GF-D8 (cell line): ENCODE measurements at places on chromosomes 3 and 15.
A peak's percentile ranks its signal among the peaks of the same experiment; 100 is the strongest.

DNA sequence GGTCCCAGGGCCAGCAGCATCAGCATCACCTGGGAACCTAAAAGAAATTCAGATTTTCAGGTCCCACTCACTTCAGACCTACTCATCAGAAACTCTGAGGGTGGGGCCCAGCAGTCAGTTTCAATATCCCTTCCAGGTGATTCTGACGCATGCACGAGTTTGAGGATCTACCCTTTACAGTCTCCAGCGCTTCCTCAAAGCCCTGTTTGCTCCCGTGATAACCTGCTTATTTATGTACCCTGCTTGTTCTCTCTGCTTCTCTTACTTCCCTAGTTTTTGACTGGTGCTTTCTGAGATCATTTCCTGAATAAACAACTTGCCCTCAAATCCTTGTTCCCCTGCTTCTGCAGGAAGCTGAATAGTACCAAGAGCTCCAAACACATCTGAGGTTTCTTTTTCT lies 245.3 kb downstream of the ZNF621 start:
- no peak for DNase-seq

DNA sequence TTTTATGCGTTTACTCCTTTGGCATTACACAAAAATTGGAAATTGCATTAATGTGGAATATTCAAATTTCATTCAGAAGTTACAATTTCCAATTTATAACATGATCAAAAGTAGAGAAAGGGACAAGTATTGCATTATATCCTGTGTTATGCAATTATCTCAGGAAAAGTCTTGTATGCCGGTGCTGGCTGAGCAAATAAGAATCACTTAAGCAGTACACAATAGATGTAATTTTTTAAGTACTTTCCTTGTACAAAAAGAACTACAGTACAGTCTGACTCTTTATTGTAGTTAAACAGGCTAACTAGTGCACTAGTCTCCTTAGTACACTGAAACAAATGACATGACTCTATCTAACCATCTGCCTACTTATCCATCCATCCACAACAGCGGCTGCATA lies 493.2 kb upstream of the KCNMB2 start:
- DNase-seq: no peak

- no peak for DNase-seq
Measured at GRCh38 chr3:8204853-8205650, 296.6 kb upstream of the LMCD1 start.

- no peak for DNase-seq
Measured at GRCh38 chr3:190322604-190323245, 479 bp upstream of the CLDN1 start.

DNA sequence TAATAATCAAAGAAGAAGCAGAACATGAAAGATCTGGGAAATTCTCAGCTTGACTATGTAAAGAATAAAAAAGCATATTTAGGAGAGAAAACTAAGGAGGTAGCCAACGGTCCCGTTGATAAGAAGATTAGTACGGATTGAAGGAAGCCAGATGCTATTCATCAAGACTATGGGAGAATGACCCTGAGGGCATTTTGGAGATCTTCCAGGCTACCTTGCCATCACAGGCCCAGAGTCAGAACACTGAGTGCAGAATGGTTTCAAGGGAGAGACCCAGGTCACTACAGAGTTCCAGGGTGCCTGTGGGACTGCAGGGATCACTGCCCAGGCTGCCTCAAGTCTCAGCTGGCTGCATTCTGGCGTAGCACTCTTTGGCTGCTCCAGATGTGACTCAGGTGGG lies 752.9 kb upstream of the ARPP21 start:
- no peak for DNase-seq

GRCh38 chr15:89556413-89557262 lies 18.6 kb upstream of the TICRR start:
- DNase-seq: peak; percentile 22

DNA sequence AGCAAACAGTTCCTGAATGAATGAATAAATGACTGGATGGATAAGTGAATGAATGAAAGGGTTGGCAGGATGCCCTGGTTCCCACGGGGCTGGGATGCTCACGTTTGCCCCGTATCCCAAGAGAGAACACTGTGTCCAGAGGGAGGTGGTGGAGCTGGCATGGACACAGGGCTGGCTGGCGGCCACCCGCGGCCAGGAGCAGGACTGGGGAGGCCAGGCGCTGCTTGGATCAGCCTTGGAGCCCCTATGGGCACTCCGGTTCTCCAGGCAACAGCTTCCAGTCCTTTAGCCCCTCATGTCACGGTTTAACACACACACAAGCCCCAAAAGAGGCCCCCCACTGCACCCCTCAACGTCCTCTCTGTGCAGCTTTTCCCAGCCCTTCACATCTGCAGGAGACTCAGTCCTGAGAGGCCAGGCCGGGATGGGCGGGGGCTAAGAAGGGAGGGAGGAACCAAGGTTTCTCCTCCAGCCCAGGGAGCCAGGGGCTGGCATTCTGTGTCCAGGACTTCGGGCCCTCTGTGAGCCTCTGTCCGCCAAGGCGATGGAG lies 86.0 kb upstream of the ALDH1L1 start:
- no peak for DNase-seq

DNA sequence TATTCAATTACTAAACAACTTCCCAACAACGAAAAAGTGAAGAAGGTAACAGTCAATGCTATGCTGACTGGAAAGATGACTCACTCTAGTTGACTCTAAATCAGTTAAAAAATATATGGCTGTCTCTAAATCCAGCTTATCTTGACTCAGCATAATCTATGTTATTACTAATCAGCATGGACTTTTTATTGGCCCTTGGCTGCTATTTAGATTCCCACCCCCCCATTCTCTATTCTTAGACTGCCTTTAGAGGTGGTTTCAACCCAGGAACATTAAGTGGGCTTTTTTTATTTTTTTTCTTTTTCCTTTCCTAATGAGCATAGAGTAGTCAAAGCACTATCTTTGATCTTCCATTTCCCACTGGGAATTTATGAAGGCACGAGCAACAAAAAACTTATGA lies 1.9 kb downstream of the PCOLCE2 start:
- DNase-seq: no peak

- no peak for DNase-seq
Measured at GRCh38 chr3:55333923-55334322, 153.2 kb downstream of the WNT5A start.

GRCh38 chr3:30112902-30113484 lies 493.4 kb upstream of the TGFBR2 start:
- DNase-seq: no peak

GRCh38 chr15:74792227-74793016 lies 10.5 kb downstream of the CSK start:
- no peak for DNase-seq

GRCh38 chr3:13219077-13219901 lies 146.1 kb upstream of the IQSEC1 start:
- DNase-seq: no peak

DNA sequence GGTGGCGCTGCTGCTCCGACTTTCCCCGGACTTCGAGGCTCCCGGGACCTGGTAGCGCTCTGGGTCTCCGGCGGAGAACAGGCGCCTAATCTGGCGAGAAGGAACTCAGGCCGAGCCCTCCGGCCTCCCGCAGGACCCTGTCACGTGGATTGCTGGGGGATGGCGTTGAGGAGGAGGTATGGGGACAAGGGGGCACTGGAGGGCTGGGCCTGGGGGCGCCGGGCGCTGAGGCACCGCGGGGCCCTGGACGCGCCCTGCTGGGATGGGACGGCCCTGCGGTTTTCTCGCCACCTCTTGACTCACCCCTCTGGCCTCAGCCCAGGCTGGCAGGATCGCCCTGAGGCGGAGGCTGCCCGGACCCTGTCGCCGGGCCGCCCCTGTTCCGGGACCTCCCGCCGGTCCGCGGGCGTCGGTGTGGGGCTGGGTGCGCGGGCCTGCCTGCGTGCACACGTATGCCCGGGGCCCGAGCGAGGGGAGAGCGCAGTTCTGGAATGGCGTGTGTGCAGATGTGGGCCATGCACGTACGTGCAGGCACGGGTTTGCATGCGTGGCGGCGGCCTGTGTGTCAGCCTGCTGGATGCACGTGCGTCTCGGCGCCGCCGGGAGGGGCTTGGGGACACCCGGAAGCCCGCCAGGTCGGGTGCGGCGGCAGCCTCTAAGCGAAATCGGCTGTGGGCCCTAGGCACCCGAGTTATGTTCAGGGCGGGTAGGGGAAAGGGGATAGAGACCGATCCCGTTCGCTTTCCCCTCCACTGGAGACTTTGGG lies 752 bp downstream of the C15orf39 start:
- peak; percentile 29 for DNase-seq

DNA sequence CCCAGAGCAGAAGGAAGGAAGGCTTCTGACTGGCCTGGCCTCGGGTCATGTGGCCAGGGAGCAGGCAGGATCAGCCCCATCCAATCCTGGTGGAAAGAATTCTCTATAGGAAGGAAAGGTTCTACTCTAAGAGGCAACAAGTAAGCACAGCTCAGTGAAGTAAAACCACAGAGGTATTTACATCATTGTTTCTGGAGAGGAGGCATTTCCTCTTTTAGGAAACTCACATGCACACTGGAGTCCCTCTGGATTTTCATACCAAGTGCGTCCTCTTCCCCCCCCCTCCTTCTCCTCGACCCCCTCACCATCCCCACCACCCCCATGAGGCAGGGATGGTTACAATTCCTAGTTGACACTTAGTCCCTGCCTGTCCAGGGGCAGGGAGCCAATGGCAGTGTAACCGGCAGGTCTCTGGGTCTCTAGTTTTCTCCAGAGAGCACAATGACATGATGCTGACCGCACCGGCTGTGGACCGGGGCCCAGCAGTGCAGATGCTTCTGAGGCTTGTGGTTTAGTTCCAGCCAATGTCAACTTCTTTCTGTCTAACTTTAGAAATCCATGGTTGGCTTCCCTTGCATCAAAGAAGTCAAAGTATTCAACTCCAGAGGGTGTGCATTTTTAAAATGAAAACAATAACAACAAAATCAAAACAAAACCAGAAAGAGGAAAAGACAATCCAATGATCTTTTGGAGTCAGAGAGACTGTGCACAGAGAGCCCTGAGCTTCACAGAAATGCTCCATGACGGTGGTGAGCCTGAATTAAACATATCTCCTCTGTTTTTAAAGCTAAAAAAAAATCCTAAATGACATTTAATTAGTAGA lies 230.3 kb upstream of the TLE3 start:
- DNase-seq: peak; percentile 30

GRCh38 chr15:73944161-73945129 lies 18.2 kb downstream of the LOXL1 start:
- DNase-seq: no peak

DNA sequence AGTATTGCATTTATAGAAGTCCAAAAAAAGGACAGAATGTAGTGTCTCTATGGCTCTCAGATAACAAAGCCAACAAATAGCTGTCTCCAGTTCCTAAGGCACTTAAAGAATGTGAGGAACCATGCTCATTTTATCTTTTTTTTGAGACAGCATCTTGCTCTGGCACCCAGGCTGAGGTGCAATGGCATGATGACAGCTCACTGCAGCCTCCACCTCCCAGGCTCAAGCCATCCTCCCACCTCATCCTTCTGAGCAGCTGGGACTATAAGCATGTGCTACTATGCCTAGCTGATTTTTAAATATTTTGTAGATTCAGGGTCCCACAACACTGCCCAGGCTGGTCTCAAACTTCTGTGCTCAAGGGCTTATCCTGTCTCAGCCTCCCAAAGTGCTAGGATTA lies 16.1 kb downstream of the ISY1 start:
- no peak for DNase-seq

- no peak for DNase-seq
Measured at GRCh38 chr15:93146196-93146595, 57.2 kb upstream of the RGMA start.

DNA sequence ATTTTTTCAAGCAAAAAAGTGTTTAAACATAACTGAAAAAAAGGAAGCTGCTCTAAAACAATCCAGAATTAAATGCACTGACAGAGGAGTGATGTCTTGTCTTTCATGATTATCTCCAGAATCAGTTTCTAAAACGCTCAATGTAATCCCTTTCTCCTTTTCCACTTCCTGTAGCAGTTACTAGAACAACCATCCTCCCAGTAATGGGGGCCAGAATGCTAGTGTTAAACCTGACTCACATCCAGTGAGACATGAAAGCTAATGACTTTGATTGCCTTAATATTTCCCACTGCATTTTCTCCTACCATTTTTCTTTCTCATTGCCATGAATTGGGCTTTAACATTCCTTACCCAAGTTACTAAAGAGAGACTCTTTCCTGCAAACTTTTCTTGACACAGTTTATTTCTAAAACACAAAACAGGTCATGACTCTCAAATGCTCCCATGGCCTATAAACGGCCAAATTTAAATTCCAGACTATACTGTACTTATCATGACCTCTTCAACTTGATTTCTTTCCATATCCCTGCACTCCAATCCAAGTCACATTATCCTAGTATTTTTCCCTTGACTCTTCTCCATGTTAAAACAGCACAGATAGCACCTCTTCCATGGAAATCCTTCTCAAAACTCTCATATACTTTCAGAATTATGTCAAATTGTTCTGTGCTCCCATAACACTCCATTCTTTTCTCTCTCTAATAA lies 341.4 kb downstream of the NAALADL2 start:
- no peak for DNase-seq

- no peak for DNase-seq
Measured at GRCh38 chr3:126274735-126275619, 82.2 kb downstream of the KLF15 start.

- no peak for DNase-seq
Measured at GRCh38 chr15:64911311-64912186, at the start of gene ANKDD1A. ANKDD1A (plus strand) TSS chr15:64911902; CDS start chr15:64911931, 29 bp downstream.

DNA sequence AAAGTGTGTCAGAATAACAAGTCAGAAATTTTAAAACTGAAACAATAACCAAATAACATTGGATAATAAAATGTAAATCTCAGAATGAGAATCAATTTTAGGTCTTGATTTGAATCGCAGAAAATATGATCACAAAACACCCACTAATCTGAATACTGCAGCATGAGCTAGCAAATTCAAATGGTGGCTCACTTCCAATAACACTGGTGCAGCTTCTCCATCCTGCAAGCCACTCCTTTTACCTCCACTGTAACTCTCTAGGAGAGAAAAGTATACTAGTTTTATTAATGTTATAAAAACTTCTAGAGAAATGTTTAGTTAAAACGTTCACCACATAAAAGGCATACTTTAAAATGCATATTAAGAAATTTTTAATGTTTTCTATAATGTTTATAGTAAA lies 30.4 kb downstream of the UBE3A start:
- no peak for DNase-seq

DNA sequence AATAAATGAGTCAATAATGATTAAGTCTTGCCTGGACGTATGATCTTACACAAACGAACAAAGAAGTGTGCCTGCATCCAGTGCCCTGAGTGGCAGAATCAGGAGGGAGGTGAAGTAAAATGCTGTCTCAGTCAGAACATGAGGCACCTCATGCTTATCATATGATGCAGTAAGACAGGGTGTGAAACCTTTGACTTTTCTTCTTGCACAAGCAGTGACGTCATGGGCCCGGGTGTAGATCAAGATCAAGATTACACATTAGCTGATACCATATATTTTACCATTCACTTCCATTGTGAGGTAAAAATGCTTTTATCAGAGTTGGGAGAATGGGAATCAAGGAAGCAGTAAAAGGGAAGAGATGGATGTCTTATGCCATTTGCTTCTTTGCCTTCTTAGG lies 291.6 kb upstream of the PLSCR5 start:
- no peak for DNase-seq

- no peak for DNase-seq
Measured at GRCh38 chr3:60303160-60303559, 948.1 kb downstream of the FHIT start.

GRCh38 chr3:187685948-187686347 lies 15.8 kb upstream of the SST start:
- no peak for DNase-seq

GRCh38 chr15:31508656-31509055 lies 182.0 kb downstream of the KLF13 start:
- DNase-seq: no peak

GRCh38 chr3:150597646-150598045 lies 5.5 kb upstream of the SELENOT start:
- DNase-seq: no peak

GRCh38 chr3:72383883-72384282 lies 464.4 kb downstream of the SHQ1 start:
- no peak for DNase-seq

- DNase-seq: no peak
Measured at GRCh38 chr3:27642796-27643195, 79.3 kb downstream of the EOMES start.
